Activated naive CD4-positive, alpha-beta T cell treated with anti-CD3 and anti-CD28 coated beads, Interleukin-2, amount 50 U/mL, for 16 hours (primary cell): ENCODE measurements at places on chromosomes 13 and 19.

DNA sequence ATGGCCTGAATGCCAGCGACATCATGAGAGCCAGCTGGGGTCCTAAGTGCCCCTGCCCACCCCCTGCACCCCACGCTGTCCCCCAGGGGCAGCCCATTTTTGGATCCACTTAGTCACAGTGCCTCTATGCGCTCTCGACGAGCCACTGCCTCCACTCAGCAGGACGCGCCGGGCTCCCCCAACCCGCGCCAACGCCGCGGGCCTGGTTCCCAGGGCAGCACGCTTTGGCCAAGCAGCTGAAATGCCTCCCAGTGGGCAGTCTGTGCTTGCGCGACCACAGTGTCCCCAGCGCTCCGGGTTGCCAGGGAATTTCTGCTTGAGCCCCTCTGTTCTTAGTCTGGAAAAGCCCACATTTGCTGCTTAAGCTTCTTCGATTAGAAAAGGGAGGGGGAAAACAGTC, 39.4 kb downstream of the TMED1 start:
- no peak for DNase-seq

- no peak for DNase-seq
Measured at GRCh38 chr13:90956031-90956430, 391.5 kb upstream of the MIR17HG start.

DNA sequence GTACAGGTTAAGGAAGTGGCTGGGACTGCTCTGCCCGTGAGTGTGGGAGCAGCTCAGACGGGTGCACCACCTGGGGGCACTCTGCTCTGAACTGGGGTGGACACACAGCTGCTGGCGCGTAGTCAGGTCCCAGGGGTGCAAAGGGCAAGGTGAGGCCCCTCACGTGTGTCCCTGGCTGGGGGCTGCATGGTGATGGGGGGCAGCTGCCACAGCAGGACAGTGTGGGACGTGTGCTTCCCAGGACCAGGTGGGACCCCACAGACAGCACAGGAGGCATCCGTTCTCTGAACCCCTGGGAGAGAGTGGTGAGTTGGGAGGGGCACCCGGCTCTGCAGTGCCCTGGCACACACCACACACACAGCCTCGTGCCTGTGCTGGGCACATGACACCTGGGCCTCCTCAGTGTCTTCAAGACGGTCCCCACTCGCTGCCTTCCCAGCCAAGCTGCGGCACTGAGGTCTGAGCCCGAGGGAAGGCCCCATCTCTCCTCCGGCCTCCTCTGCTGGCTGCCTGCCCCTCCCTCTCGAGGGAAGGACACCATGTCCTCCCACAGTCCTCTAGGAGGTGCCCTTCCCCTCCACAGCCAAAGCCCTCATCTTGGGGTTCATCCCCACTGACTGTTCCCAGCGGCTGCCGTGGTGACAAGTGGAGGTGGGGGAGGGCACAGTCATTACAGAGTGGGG, 24.7 kb downstream of the CILP2 start:
- peak; percentile 27 for DNase-seq

DNA sequence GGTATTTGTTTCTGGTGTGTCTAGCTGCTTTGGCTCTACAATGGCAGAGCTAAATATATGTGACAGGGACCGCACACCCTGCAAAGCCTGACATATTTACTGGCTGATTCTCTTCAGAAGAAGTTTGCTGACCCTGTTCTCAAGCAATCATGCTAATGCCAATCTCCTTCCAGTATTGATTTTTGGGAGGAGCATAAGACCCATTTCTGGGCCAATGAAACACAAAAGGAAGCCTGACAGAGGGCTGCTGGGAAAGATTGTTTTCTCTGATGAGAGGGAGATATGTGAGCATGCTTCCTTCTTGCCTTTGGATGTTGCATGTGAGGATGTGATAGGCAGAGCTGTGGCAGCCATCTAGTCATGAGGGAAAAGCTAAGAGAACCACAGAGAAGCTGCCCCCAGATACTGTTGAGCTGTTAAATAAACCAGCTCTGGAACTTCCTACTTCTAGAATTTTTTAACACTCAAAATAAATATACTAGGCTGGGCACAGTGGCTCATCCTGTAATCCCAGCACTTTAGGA, 31.4 kb upstream of the TPTE2 start:
- no peak for DNase-seq

DNA sequence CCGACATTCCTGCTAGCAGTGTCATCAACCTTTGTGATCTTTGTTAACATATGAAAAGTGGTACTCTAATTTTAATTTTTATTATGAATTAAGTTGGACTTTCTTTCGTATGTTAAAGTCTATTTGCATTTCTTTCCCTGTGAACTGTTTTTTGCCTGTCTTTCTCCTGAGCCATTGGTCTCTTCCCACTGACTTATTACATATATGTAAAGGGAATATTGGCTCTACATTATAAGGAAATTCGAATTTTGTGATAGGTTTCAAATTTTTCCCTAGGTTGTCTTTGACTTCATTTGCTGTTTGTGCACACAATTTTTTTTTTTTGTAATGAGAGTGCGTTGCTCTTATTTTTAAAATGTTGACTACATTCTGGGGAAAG, 442 bp upstream of the CDC16 start:
- no peak for DNase-seq

GRCh38 chr13:54775501-54776191, 1747.0 kb downstream of the OLFM4 start:
- DNase-seq = no peak

- no peak for DNase-seq
Measured at GRCh38 chr19:21084343-21084742, 2.3 kb downstream of the ZNF714 start.

DNA sequence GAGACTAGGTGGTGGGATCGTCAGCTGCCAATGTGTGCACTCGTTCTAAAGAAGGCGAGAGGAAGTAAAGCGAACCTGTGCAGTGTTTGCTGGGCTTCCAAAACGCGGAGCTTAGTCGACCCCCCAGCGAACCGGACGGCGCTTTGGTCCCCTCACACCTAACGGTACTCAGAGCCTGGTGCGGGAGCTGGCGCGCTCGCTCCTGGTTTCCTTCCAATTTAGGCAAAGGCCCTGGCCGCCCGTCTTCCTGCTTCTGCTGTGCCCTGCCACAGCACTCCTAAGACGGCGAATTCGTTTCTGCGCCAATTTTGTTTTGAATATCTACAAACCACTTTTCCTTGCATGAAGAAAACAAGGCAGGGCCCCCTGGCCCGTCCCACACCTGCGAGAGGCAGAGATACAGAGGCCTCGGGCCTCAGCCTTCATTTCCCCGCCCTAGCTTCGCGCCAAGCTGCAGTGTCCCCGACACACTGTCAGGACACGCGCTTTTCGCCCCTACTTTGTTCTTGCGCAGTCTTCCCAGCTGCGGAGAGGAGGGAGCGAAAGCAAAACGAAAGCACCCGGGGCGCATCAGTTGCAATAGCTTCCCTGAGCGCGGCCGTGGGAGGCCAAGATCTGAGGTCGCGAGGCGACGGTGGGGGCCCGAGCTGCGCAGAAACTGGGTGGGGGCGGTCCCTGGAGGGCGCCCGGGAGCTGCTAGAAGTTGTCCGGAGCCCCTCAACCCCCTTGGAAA, 111.9 kb downstream of the KCNRG start:
- DNase-seq = peak; percentile 74

GRCh38 chr19:19465436-19466070, 49.8 kb downstream of the TSSK6 start:
- no peak for DNase-seq

GRCh38 chr13:97058391-97058790, 64.1 kb upstream of the OXGR1 start:
- no peak for DNase-seq

DNA sequence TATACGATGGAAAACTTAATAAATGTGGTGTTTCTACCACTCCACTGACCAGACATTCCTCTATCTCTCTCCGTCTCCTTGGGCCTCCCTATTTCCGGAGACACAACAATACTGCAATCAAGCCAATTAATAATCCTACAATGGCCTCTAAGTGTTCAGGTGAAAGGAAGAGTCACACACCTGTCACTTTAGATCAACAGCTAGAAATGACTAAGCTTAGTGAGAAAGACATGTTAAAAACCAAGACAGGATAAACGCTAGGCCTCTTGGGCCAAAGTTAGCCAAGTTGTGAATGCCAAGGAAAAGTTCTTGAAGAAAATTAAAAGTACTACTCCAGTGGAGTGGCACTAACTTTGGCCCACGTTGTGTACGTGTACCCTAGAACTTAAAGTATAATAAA, 22.5 kb downstream of the ZDHHC20 start:
- DNase-seq = no peak

GRCh38 chr19:13097463-13098258, 5.0 kb downstream of the LYL1 start:
- DNase-seq = peak; percentile 26

- DNase-seq = no peak
Measured at GRCh38 chr13:23203516-23203915, 22.7 kb downstream of the SGCG start.

- no peak for DNase-seq
Measured at GRCh38 chr13:95505986-95506385, 46.5 kb upstream of the CLDN10 start.

- DNase-seq = no peak
Measured at GRCh38 chr13:21717817-21718216, 46.9 kb downstream of the FGF9 start.
